ENCODE measurements at places on chromosomes 3 and 15. TPM values are rescaled to one million over a fixed set of nuclear protein-coding genes. Genes with fewer than 3 reads are reported as not detected.

DNA sequence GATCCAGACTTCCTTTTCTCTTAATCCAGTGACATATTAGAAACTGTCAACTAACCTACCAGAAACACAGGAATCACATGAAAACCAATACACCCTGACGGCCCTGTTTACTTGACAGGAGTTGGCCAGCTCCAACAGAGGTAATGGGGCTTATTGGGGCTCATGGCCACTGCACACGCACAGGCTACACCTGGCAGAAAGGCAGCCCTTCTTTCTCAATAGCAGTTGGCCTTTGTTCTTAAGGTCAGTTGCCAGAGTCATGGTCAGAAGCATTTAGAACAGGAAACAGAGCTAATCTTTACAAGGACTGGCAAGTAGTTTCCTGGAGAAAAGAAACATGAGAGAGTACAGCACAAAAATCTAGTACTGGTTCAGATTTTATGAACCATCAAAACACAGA is 181.8 kb downstream of the MAGI1 start:
- H3K4me3 ChIP-seq: no peak overlapping the region
- no peak overlapping the region for H3K27ac ChIP-seq
- no peaks in the 10 kb centered on the region for H3K27me3 ChIP-seq
- H3K4me1 ChIP-seq: peaks cover 65% of the 10 kb centered on the region
- no peaks in the 10 kb centered on the region for H3K36me3 ChIP-seq

DNA sequence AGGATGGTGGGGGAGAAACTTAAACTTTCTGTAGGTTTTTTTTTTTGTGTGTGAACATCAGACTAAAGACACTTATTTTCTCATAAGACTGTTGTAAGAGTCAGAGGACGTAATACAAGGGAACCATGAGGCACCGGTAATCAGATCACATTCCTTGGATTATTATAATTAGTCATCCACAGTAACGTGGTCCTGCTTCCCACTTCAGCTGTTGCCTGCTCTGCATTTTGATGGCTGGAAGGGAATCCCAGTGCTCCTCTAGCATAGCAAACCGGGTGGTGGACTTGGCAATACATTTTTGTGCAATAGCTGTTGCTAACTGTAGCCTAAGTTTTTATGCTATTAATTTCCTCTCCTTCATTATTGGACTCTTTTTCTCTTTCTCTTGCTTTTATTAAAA is 294.8 kb downstream of the NR2F2 start:
- no peaks in the 10 kb centered on the region for H3K27me3 ChIP-seq
- H3K4me3 ChIP-seq: no peak overlapping the region
- no peaks in the 10 kb centered on the region for H3K4me1 ChIP-seq
- no peak for DNase-seq
- no peaks in the 10 kb centered on the region for H3K36me3 ChIP-seq
- no peak overlapping the region for H3K27ac ChIP-seq

DNA sequence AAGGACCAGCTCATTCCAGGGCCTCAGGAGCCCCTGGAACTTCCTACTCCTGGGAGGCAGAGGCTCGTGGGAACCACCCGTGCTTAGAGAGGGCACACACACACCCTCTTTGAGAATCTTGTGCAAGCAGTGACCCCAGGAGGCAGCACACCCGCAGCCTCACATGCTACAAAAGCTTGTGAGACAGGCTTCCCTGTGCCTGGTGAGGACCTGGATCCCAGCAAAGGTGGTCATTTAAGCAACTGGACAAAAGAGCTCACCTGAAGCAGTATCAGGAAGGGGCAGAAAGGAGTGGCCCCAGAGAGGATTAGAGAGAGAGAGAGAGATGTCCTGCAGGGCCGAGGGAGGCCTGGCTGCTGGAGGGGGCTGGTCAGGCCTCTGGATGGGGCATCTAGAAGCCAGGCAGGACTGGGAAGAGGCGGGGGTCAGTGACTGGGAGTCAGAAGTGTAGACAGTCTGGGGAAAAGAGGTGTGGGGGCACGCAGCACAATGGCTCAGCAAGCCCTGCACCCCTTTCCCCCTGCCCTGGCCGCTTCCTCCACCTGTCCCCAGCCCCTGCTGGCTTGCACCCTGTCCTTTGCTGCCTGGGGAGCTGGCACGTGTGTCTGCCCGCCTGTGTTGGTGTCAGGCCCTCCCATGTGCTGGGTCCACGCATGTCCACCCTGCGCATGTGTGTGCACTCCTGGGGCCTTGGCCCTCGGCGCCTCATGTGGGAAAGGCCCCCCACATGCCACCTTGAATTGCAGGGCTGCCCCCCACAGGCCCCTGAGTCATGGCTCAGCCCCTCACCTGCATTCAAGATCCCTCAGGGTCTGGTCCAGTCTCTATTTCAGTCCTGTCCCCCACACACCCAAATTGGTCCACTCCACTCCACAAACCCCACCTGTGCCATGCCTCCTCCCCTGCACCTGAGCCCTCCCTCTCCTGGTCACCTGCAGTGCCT is 36.9 kb downstream of the TSPAN3 start:
- H3K27ac ChIP-seq: no peak overlapping the region
- H3K4me3 ChIP-seq: no peak overlapping the region

GRCh38 chr3:11567516-11568467 is 75.9 kb downstream of the VGLL4 start:
- peak overlapping the region; percentile 19 for H3K4me3 ChIP-seq
- H3K27ac ChIP-seq: peak overlapping the region; percentile 82

GRCh38 chr3:23761440-23761896 is 44.3 kb upstream of the UBE2E1 start:
- no peaks in the 10 kb centered on the region for H3K36me3 ChIP-seq
- H3K27me3 ChIP-seq: no peaks in the 10 kb centered on the region
- no peak for DNase-seq
- no peak overlapping the region for H3K4me3 ChIP-seq

DNA sequence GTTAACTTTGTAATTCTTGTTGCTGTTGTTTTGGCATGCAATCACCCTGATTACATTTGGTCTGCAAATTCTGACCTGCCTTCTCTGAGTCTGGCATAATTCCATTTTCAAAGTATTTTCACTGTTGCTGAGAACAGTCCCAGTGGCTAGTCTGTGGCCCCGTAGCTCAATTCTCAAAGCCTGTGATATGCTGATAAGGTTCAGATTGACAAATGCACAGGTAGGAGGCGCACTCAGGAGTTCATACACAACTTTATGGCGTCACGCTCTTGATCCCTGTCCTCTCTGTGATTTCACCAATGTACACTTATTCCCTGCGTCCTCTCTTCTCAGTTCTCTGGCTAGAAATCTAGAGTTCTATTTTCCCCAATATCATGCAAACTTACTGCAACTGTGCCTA is 376.6 kb upstream of the SLCO3A1 start:
- H3K27me3 ChIP-seq: no peaks in the 10 kb centered on the region
- no peak overlapping the region for H3K27ac ChIP-seq
- DNase-seq: no peak
- no peak overlapping the region for H3K4me3 ChIP-seq
- no peaks in the 10 kb centered on the region for H3K36me3 ChIP-seq

DNA sequence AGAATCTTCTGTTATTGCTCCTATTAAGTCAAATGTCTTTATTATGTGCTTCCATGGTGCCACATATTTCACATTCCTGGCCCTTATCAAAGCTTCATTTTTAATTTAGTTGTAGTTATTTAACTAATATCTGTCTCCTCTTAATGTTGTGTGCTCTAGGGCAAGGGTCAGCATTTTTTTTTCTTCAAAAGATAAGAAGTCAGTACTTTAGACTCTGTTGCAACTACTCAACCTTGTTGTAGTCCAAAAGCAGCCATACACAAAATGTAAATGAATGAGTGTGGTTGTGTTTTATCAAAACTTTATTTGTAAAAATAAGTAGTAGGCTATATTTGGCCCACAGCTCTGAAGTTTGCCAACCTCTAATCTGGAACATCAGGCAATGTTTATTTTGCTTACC is 394.7 kb upstream of the CBLB start:
- H3K36me3 ChIP-seq: no peaks in the 10 kb centered on the region
- no peaks in the 10 kb centered on the region for H3K27me3 ChIP-seq
- H3K27ac ChIP-seq: no peak overlapping the region
- DNase-seq: no peak
- no peak overlapping the region for H3K4me3 ChIP-seq

DNA sequence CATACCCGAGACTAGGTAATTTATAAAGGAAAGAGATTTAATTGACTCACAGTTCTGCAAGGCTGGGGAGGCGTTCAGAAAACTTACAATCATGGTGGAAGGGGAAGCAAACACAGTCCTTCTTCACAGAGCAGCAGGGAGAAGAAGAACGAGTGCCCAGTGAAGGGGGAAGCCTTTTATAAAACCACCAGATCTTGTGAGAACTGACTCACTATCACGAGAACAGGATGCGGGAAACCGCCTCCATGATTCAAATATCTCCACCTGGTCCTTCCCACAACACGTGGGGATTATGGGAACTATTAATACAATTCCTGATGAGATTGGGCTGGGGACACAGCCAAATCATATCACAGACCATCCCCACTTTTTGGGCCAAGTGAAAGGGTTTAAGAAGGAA is 58.8 kb upstream of the CTXND1 start:
- H3K27ac ChIP-seq: no peak overlapping the region
- no peak for DNase-seq
- H3K36me3 ChIP-seq: no peaks in the 10 kb centered on the region
- peaks cover 30% of the 10 kb centered on the region for H3K27me3 ChIP-seq

GRCh38 chr3:157585386-157585785 is 82.2 kb upstream of the VEPH1 start:
- no peak overlapping the region for H3K4me3 ChIP-seq
- no peak for DNase-seq
- no peaks in the 10 kb centered on the region for H3K36me3 ChIP-seq
- H3K4me1 ChIP-seq: no peaks in the 10 kb centered on the region
- H3K27ac ChIP-seq: no peak overlapping the region

GRCh38 chr15:74384881-74385643 is 17.6 kb upstream of the CYP11A1 start:
- no peaks in the 10 kb centered on the region for H3K27me3 ChIP-seq
- peak overlapping the region; percentile 69 for H3K27ac ChIP-seq
- peaks cover 49% of the 10 kb centered on the region for H3K4me1 ChIP-seq
- H3K36me3 ChIP-seq: no peaks in the 10 kb centered on the region
- H3K4me3 ChIP-seq: no peak overlapping the region

- H3K27me3 ChIP-seq: no peaks in the 10 kb centered on the region
- DNase-seq: no peak
- H3K36me3 ChIP-seq: no peaks in the 10 kb centered on the region
- no peaks in the 10 kb centered on the region for H3K4me1 ChIP-seq
Observed at GRCh38 chr3:17243621-17244020, 358.9 kb downstream of the PLCL2 start.

DNA sequence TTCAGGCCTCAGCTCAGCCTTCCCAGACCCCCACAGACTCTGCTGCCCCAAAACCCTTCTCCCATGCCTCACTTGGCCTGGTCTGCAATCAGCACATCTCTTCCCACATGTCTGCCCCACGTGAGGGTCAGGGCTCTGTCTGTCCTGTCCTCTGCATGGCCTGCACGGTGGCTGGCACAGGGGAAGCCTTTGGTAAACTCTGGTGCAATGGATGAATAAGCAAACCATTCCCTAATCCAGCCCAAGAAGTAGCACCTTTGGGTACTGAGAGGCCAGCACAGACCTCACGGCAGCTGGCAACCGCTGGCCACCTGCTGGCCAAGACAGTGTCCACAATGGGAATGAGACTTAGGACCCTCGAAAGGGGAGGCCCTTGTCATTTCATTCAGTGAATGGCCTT is 27.7 kb downstream of the ABTB1 start:
- H3K36me3 ChIP-seq: no peaks in the 10 kb centered on the region
- peak overlapping the region; percentile 31 for H3K27ac ChIP-seq
- DNase-seq: no peak
- no peaks in the 10 kb centered on the region for H3K27me3 ChIP-seq
- peaks cover 14% of the 10 kb centered on the region for H3K4me1 ChIP-seq

UBAP1L gene
- total RNA-seq: 6.3 TPM

IMPG2 gene
- total RNA-seq: 0.19 TPM

GPR156 gene
- total RNA-seq: not detected

GOLGA6L4 gene
- total RNA-seq: 2.9 TPM

CRYGS gene
- total RNA-seq: 2.0 TPM

GPR176 gene
- total RNA-seq: 1.1 TPM

GOLGA6L7 gene
- total RNA-seq: not detected

All from esophagus squamous epithelium (tissue), 5 donors.